ENCODE measurements at places on chromosomes 1 and 21. TPM values are rescaled to one million over a fixed set of nuclear protein-coding genes. Genes with fewer than 3 reads are reported as not detected.

Gene INSRR
- total RNA-seq = not detected

Gene MARK1
- 4.1 TPM for total RNA-seq

Gene ATP6V1G3
- total RNA-seq = not detected

Gene HES3
- not detected for total RNA-seq

Gene NPR1
- total RNA-seq = 0.27 TPM

DNA sequence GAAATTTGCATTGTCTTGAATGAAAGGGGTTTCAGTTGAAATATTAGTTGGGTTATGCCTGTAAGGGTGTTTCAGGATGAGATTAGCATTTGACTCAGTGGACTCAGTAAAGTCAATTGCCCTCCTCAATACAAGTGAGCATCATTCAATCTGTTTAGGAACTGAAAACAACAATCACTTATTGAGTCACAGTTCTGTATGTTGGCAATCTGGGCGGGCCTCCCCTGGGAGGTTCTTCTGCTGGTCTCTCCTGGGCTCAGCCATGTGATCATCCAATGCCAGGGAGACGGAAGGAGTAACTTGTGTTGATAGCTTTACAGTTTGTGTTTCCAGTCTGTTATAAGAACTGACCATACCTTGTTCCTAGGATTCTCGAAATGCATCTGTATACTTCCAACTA lies 262.9 kb upstream of the RUNX1 start:
- H3K4me3 ChIP-seq = no peak overlapping the region
- H3K27ac ChIP-seq = no peak overlapping the region
- H3K27me3 ChIP-seq = peaks cover 4% of the 10 kb centered on the region
- no peak for DNase-seq

GRCh38 chr1:186978596-186979556 lies 150.1 kb downstream of the PLA2G4A start:
- no peak for DNase-seq
- H3K4me1 ChIP-seq = peaks cover 8% of the 10 kb centered on the region
- H3K27me3 ChIP-seq = no peaks in the 10 kb centered on the region
- H3K27ac ChIP-seq = no peak overlapping the region
- no peak overlapping the region for H3K4me3 ChIP-seq
- no peaks in the 10 kb centered on the region for H3K36me3 ChIP-seq

- no peak for DNase-seq
- peaks cover 72% of the 10 kb centered on the region for H3K36me3 ChIP-seq
- H3K4me1 ChIP-seq = no peaks in the 10 kb centered on the region
- H3K27me3 ChIP-seq = no peaks in the 10 kb centered on the region
- no peak overlapping the region for H3K27ac ChIP-seq
Observed at GRCh38 chr1:19123837-19124236, 86.2 kb downstream of the UBR4 start.

- DNase-seq = no peak
- H3K27ac ChIP-seq = no peak overlapping the region
- no peaks in the 10 kb centered on the region for H3K36me3 ChIP-seq
- no peak overlapping the region for H3K4me3 ChIP-seq
- H3K27me3 ChIP-seq = peaks cover 7% of the 10 kb centered on the region
Observed at GRCh38 chr1:211182746-211183145, 48.8 kb upstream of the KCNH1 start.

DNA sequence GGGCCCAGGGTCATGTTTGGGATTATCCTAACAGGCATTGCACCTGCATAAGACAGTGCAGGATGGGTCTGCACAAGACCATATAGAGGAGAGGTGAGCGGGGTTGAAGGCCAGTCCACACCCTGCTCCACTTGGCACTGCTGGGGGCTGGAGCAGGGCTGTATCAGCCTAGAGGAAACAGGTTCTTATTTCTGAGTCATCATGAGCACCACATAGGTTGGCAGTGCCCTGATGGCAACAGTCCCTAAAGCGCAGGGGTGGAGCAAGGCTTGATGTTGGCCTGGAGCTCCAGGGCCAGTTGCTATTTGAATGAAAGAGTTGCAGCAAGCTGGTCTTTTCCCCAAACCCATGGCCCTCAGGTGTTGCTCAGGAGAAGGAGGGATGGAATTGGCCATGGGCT lies 29.8 kb upstream of the BMP8B start:
- peaks cover 2% of the 10 kb centered on the region for H3K36me3 ChIP-seq
- H3K4me3 ChIP-seq = no peak overlapping the region
- H3K27ac ChIP-seq = no peak overlapping the region
- DNase-seq = no peak
- H3K27me3 ChIP-seq = peaks cover 11% of the 10 kb centered on the region

- peaks cover 28% of the 10 kb centered on the region for H3K4me1 ChIP-seq
- H3K27me3 ChIP-seq = no peaks in the 10 kb centered on the region
- peaks cover 7% of the 10 kb centered on the region for H3K36me3 ChIP-seq
- no peak overlapping the region for H3K27ac ChIP-seq
- DNase-seq = no peak
Observed at GRCh38 chr1:21447311-21447710, 7.4 kb downstream of the NBPF3 start.

DNA sequence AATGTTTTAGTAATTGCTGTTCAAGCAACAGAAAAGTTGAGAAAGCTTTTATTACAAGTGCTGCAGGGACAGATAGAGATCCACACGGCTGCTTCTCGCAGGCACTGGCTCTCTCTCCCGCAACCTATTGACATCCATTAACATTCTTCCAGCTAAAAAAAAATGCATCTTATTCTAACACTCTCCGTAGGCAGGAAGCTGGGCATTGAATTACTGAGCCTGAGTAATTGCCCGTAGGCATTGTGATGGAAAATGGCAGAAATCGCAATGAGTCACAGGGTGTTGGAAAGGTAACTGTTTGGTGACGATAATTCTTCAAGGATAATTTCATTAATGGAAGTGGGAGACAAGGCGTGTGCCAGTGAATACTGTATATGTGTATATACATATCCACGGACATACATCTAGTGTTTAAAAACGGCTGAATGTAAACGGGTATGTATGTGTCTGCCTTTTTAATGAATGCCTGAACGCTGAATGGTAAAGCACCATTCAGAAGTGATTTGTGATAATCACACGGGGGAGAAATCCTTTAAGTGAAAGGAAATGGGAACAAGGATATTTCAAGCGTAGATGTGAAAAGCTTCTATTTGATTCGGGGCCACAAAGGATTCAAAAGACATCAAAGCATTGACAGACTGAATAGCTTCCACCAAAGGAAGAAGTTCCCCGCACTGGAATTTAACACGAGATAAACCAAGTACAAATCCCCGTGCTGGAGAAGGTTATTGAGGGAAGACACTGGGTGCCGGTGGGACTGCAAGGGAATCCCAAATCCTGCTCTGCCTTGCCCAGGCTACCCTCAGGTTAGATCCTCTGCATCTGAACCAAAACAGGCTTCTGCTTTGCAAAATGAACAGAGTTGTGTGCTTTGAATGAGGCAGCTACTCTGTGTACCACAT lies 567.2 kb downstream of the NPHP4 start:
- peaks cover 7% of the 10 kb centered on the region for H3K27me3 ChIP-seq
- H3K4me1 ChIP-seq = peaks cover 6% of the 10 kb centered on the region
- peak; percentile 1 for DNase-seq
- H3K4me3 ChIP-seq = no peak overlapping the region
- H3K36me3 ChIP-seq = no peaks in the 10 kb centered on the region

DNA sequence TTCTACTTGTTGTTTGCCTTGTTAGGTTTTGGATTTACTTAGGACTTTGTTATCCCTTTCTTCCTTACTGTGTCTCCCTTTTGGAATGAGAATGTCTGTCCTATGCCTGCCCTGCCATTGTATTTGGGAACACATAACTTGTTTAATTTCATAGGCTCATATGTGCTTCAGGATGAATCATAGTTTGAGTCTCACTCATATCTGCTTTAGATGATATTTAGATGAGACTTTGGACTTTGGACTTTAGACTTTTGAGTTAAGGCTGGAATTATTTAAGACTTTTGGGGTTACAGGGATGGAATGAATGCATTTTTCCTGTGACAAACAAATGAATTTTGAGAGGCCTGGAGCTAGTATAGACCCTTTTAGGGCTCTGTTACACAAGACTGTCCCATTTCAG lies 33.4 kb downstream of the PSMG1 start:
- peaks cover 4% of the 10 kb centered on the region for H3K4me1 ChIP-seq
- H3K36me3 ChIP-seq = peaks cover 4% of the 10 kb centered on the region
- H3K4me3 ChIP-seq = no peak overlapping the region
- DNase-seq = no peak
- H3K27me3 ChIP-seq = no peaks in the 10 kb centered on the region

GRCh38 chr1:59769736-59770095 lies 45.0 kb upstream of the HOOK1 start:
- peaks cover 3% of the 10 kb centered on the region for H3K36me3 ChIP-seq
- H3K4me3 ChIP-seq = no peak overlapping the region
- no peak for DNase-seq
- no peaks in the 10 kb centered on the region for H3K27me3 ChIP-seq
- peaks cover 9% of the 10 kb centered on the region for H3K4me1 ChIP-seq

Data from chondrocyte (in vitro differentiated cells).